ENCODE measurements at places on chromosomes 16 and 17. TPM values are rescaled to one million over a fixed set of nuclear protein-coding genes. Genes with fewer than 3 reads are reported as not detected.

GRCh38 chr17:77827039-77827438 lies 131.5 kb upstream of the TNRC6C start:
- DNase-seq = no peak

GRCh38 chr16:58094791-58095574 lies 34.2 kb downstream of the CFAP20 start:
- DNase-seq = no peak

Gene ZDHHC7
- total RNA-seq = 35.0 TPM

- no peak for DNase-seq
Observed at GRCh38 chr16:88768071-88768783, 16.8 kb downstream of the PIEZO1 start.

DNA sequence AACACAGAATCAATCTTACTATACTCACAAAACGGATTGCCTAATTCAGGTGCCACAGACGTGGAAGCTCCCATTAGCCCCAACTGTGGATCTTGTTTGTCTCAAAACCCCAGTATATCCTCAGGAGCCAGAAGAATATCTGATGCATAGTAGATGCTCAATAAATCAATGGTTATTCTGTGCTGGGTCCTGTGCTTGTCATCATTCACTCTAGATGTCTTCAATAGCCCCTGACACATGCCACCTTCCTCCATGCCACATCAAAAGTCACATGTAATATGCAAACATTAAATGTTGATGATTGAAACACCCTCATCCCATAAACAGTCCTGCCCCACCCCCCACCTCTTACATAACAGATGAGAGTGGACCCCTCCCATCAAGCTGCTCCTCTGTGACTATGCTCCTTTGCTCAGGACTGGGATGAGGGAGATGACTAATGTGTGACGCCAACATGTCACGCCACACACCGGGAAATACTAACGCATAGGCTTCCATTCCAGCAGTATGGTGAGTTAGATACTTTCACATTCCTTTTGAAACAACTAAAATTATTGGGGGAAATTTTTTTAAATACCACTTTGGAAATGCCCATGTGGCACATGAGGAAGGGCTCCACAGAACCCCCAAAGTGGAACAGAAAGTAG lies 267.6 kb upstream of the SDK2 start:
- no peak for DNase-seq

- no peak for DNase-seq
Observed at GRCh38 chr16:54421220-54421619, 134.6 kb upstream of the IRX3 start.

- no peak for DNase-seq
Observed at GRCh38 chr16:62644030-62644812, 608.0 kb upstream of the CDH8 start.

GRCh38 chr17:82650723-82651122 lies 2.5 kb upstream of the WDR45B start:
- no peak for DNase-seq

Gene NPW
- 7.3 TPM for total RNA-seq

Gene PPP1R27
- total RNA-seq = 1.6 TPM

All from testis (tissue), 5 donors.